Heart right ventricle (tissue), 16 donors: ENCODE measurements at places on chromosomes 1 and 21. TPM values are rescaled to one million over a fixed set of nuclear protein-coding genes. Genes with fewer than 3 reads are reported as not detected.

DNA sequence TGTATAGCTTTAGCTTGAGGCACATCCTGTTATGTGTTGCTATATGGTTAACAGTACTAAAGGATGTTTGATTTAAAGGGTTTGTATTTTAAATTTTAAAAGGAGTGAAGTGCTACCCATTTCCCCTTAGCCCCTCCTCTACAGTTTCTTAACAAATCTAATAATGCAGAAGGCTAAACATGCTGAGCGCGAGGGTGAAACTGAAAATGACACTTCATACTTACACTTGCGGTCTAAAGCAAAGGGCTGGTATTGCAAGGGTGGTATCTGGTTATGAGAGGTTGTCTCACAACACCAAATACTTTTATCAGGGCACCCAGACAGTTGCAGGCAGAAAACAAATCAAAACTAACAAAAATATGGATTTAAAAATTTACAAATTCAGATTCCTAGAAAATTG, 172.3 kb downstream of the SIPA1L2 start:
- DNase-seq = no peak

GRCh38 chr1:70090141-70090540, 115.2 kb downstream of the LRRC40 start:
- DNase-seq = no peak

- DNase-seq = no peak
Measured at GRCh38 chr1:224864006-224864405, 65.5 kb upstream of the DNAH14 start.

DNA sequence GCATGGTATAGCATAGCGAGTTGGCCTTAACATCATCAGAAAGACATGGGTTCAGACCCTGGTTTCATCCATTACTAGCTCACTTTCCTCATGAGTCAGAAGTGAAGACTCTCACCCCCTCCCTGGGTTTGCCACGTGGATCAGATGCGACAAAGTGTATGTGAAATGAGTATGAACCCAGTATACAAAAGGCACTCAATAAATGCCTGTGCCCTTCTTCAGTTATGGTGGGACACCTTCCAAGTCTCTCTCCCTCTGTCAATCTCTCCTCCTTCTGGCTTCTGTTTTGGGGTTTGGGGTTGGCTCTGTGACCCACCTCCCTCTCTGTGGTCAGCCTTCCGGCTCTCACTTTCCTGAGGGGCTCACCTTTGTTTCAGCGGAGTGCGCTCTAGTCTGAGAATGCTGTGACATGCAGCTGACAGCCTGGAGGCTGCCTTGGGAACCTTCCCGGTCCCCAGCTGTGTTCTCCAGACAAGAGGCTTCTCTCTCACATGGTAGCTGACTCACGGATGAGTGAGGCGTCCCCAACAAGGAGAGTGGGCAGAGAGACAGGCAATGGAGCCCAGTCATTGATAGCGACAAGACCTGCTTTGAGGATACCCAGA, 155.0 kb upstream of the EDN2 start:
- no peak for DNase-seq

- peak; percentile 24 for DNase-seq
Measured at GRCh38 chr1:22418933-22419382, 32.7 kb upstream of the ZBTB40 start.

GRCh38 chr1:201737352-201738060, 91.5 kb upstream of the IPO9 start:
- DNase-seq = peak; percentile 80

GRCh38 chr1:52862666-52863458, 20.3 kb downstream of the ZYG11A start:
- no peak for DNase-seq

Gene CACNA1S
- under 0.01 TPM for polyA plus RNA-seq

Gene FNDC5
- 75.1 TPM for polyA plus RNA-seq

Gene PYHIN1
- 0.07 TPM for polyA plus RNA-seq
